ENCODE measurements at places on chromosomes 7 and 10.

GRCh38 chr7:109834851-109835250, 1256.1 kb upstream of the LRRN3 start:
- DNase-seq: no peak

GRCh38 chr10:68046642-68047041, 28.4 kb downstream of the HERC4 start:
- DNase-seq: no peak

GRCh38 chr7:42134276-42134876, 102.6 kb downstream of the GLI3 start:
- no peak for DNase-seq

DNA sequence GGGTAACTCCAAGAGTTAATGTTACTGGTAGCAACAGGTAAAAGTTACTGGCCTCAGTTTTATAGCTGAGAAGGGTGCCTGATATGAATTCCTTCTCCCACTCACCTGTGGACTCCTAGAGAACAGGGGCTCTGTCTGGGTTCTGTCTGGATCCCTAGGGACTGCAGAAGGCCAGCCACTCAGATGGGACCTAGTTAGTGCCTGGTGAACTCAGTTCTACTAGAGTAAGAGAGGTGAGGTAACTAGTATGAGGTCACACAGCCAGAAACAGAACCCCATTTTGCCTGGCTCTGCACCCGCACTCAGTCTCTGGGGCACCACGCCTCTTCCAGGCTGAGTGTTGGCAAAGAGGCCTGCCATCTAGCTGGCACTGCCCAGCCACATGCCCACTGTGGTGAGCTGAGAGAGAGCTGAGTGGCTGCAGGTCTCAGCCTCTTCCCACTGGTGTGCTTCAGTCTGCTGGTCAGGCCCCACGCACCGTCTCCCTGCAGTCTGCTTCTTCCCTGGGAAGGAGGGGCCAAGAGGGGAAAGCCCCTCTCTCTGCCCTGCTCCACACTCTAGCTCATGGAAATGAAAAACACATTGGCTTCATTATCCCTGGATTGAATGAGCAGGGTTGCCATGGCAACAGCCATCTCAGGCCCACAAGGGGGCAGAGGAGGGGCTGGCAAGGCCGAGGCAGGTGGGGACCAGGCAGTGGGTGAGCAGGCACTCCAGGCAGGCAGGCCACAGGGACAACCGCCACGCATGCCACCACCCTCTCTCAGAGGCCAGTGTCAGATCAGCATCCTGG, 110.6 kb downstream of the ZMIZ1 start:
- no peak for DNase-seq

GRCh38 chr7:92034116-92034515, 93.5 kb downstream of the AKAP9 start:
- DNase-seq: no peak

DNA sequence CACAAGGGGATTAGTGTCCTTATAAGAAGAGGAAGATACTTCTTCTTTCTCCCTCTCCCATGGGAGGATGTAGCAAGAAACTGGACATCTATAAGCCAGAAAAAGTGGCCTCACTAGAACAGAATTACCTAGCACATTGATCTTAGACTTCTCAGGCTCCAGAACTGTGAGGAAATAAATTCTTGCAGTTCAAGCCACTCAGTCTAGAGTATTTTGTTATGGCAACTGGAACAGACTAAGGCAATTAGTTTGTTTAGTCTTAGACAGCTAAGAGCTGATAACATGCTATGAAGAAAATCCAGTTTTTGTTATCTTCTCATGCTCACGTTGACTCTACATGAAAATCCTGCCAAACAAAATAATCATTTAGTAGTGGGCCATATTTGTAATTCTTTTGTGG, 627.6 kb upstream of the PHF14 start:
- no peak for DNase-seq

GRCh38 chr10:73039635-73040034, 57.0 kb downstream of the P4HA1 start:
- DNase-seq: no peak

GRCh38 chr10:1034758-1035157, 9.1 kb upstream of the IDI2 start:
- DNase-seq: no peak

GRCh38 chr10:132035476-132035875, 30.3 kb upstream of the JAKMIP3 start:
- DNase-seq: no peak

Data from GF-D8 (cell line).